ENCODE measurements at places on chromosomes 3 and 15.

DNA sequence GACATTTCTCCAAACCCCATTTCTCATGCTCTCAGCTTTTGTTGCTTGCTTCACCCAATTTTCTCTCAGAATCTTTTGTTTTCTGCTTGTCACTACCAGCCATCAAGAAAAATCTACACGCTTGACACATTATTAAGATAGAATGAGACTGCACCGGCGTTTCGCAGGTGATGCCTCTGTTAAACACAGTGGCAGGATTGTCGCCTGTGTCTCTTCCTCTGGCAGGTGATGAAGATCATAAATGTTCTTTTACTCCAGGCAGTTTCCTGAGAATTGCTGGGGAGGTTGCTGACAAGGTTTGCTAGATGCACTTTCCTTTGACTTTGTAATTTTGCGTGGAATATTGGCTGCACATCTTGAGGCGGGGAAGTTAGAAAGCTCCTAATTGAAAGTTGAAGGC lies 75.4 kb downstream of the IL1RAP start:
- DNase-seq: no peak

- DNase-seq: no peak
Measured at GRCh38 chr15:100335335-100335999, 6.3 kb downstream of the ADAMTS17 start.

DNA sequence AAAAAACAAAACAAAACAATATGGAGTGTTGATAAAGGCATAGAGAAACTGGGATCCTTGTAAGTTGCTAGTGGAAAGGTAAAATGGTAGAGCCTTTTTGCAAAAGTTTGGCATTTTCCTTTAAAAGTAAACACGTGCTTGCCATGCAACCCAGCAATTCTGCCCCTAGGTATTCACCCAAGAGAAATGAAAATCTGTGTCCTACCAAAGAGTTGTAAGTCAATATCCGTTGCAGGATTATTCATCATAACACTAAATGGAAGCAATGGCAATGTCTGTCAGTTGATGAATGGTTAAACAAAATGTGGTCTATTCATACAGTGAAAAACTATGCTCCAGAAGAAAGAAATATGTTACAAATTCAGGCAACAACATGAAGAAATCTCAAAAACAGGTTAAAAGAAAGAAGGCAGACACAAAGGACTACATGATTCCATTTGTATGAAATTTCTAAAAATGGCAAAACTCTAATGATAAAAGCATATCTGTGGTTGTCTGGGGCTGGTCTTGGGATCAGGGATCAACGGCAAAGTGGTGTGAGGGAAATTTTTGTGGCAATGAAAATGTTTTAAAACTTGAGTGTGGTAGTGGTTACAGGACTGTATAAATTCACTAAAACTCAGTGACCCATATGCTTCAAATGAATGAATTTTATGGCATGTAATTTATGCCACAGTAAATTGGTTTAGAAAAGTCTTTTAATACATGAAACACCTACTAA lies 229.6 kb downstream of the OPA1 start:
- no peak for DNase-seq

DNA sequence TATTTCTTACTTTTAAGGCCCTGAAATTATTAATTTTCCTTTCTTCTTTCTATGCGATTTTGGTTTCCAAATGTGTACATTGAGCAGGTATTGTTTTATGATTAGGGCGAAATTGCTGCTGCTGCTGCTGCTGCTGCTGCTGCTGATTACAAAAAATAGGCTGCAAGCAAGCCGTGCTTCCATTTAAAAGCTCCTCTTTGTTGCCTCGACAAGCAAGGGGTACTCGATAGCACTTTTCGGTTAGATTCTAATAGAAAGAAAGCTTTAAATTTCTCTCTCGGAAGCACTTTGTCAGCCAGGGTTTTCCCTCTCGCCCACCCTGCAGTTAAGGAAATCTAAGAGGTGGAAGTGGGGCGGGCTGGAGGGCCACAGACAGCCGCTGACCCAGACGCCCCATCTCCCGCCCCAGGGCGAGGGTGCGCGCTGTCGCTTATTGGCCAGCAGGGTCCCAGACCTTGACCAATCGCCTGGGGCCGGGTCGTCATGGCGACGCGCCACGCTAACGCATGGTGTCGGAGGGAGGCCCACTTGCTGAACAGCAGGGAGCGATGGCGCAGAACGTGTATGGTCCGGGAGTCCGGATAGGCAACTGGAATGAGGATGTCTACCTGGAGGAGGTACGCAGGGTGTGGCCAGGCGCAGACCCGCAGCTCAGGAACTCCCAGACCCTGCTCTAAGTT lies at the start of gene CFAP161:
Gene CFAP161, plus strand, starts transcription at position 489 of the 680 bp plus-strand sequence. Its CDS starts 60 bp downstream, at position 549.
- no peak for DNase-seq

GRCh38 chr3:60573494-60573893 lies 677.8 kb downstream of the FHIT start:
- no peak for DNase-seq

DNA sequence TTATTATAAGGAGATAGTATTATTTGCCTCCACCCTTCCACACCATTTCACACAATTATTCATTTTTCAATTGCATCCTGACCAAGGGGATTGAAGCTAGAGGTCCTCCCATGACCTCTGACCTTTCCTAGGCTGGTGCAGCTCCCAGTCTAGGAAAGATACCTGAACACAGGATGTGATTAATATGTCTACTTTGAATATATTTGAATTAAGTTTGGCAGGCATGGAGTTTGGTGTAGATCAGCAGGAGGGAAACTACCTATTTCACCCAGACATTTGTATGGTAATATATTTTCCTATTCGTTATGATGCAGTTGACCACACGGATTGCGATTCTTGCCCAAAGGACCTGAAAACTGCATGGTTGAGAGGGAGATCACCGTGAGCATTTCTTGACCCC lies 596.3 kb downstream of the AGBL1 start:
- no peak for DNase-seq

DNA sequence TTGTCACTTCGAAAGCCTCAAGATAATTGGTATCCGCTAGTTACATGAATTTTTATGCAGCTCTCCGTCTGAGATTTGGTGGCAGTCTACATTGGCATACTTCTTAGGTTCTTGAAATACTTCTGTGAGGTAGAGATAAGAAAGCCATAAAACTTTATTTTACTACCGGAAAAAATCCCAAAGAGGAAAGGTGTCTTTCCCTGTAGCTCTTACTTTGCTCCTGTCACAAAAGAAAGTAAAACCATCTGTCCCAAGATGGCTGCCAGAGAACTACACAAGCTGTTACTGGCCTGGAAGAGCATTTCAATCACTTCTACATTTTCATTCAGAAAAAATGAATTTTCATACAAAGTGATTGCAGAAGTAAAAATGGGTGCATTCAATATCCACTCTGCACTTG lies 214.8 kb upstream of the ST8SIA2 start:
- no peak for DNase-seq

GRCh38 chr3:48387634-48388033 lies 15.6 kb downstream of the FBXW12 start:
- DNase-seq: no peak

DNA sequence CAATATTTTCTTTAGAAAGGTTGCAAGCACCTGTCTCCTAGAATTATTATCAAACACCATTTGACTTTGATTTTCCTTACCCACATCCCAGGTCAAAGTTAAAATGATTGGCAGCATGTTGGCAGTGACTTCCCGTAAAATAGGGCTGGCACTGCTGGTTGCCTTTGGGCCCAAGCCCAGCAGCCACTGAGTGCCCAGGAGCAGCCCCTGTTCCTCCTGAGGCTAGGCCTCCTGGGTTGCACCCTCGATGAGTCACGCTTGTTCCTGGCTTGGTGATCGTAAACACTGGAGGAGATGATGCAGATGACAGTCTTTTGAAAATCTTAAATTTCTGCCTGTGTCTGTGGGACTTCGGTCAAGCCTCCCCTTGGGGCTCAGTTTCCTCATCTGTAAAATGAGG lies 290.0 kb downstream of the TLE3 start:
- DNase-seq: no peak

- DNase-seq: no peak
Measured at GRCh38 chr15:56428821-56429458, 36.0 kb downstream of the MNS1 start.

DNA sequence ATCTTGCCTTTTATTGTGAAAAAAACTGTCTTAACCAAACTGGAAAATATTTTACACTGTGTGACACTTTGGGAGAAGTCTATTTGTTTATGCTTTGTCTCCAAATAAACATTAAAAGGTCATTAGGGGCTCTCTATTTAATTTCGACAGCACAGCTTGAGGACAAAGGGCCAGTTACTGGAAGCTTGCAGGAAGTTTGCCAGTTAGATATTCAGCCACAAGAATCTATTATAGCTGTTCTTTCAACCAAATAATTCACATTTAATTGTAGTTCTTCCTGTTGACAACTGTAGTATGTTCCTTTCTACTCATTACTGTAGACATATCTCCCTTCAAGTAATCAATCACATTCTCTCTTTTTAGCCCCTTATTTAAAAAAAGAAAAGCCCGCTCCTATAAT lies 6.1 kb downstream of the CP start:
- no peak for DNase-seq

DNA sequence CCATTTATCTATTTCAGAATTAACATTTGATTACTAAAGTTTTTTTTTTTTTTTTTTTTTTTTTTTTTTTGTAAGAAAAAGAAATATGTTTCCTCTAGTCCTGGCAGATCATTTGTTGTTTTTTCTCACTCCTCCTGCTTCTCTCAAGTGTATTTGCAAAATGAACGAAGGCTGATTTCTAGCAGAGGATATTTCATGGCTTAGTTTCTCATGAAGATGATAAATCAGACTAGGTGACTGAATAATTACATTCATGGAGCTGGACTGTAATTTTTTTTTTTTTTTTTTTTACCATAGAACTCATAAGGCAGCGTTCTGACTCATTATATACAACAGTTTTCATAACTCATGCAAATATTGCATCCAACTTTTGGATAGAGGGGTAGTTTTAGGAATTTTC lies 332.5 kb upstream of the SEMA6D start:
- DNase-seq: no peak

- no peak for DNase-seq
Measured at GRCh38 chr15:96341513-96342405, 11.3 kb downstream of the NR2F2 start.

GRCh38 chr15:57440167-57440566 lies 63.9 kb downstream of the CGNL1 start:
- no peak for DNase-seq

- no peak for DNase-seq
Measured at GRCh38 chr15:60793656-60794055, 314.7 kb upstream of the ICE2 start.

DNA sequence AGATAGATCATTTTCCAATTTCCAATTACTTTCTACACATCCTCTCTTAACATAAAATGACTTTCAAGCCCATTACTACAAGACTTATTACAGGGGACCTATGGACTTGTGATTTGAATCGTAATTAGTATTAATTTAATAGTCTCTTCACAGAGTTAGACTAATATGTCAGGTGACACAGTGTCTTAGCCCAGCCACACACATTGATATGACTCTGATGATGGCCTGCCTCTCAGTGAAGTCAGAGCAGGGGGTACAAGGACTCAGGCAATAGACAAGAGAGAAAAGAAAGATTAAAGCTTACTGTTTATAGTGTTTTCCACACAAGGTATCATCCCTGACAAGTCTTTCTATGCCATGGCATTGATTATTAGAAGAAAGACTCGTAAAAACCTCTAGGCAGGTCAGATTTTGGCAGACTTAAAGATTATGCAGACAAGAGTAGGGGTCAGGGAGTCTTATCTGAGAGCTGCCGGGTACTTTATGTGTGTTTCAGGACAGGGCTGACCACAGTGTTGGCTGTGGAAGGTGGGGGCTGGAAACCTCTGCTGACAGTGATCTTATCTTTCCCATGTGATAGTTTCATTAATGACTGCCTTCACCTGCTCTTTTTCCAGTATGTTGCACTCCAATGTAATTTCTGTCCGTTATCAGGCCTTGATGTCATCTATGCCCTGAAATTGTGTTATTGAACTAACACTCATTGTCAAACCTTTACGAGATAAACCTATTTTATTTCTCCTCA lies 50.1 kb downstream of the B3GALNT1 start:
- no peak for DNase-seq

DNA sequence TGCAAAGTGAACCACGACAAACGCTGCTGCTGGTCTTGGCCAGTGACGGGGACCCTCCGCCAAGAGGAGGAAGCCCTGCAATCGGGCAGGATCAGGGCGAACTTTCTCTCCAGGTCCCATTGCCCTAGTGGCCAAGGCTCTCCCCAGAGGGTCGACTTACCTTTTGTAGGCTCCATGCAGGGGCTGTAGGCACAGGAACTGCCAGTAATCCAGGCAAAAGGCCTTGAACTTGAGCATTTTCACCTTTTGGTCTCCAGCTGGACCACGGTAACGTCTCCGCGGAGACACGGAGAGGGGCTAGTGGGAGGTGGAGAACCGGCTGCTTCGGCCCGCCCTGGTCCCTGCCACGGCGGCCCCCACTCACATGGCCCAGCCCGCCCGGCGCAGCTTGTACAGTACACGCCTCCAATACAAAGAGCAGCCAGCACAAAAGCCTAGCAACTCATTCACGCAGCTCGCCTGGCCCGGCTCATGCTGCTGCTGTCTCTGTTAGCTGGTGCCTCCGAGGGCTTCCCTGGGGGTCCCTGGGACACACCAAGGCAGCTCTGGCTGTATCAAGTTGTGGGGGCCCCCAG lies 31.0 kb downstream of the IQSEC1 start:
- DNase-seq: no peak

DNA sequence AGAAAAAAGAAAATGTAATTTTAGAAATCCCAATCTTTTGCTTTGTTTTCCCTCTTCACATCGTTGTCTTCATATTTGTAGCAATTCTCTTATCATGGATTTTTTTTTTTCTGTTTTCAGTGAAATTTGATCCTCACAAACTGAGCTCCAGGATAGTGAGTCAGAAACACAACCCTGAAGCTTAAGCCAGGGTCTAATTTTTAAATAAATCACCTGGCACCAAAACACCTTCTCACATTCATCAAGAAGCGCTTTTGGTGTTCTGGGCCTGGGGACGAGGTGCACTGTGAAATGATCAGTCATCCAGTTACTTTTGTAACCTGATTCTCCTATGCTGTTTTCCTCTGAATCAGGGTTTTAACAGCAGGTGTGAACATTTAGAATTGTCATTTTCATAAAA lies 87.7 kb downstream of the REC114 start:
- no peak for DNase-seq

GRCh38 chr3:29926378-29926777 lies 645.5 kb downstream of the RBMS3 start:
- DNase-seq: no peak

DNA sequence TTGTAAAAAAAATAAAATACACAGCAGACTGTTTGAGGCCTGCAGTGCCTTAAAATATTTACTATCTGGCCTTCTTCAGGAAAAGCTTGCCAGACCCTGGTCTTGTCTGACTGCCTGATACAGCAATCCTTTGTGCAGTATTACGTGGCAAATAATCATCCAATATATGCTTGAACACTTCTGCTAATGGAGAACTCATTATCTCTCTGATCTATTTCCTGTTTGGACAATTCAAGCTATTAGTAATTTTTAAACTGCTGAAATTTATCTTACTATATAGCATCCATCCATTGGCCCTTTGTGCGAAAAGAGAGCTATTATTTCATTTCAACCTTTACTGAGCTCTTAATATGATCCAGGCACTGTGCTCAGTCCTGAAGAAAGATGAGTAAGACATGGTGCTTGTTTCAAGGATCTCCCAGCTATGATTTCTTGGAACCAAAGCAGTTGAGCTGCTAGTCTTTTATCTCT lies 15.9 kb downstream of the ATG7 start:
- no peak for DNase-seq
